Heart left ventricle (tissue), 16 donors: ENCODE measurements at places on chromosomes 6 and 20. TPM values are rescaled to one million over a fixed set of nuclear protein-coding genes. Genes with fewer than 3 reads are reported as not detected.

- DNase-seq, result no peak
Observed at GRCh38 chr20:35942243-35942642, 12.1 kb downstream of the SCAND1 start.

GRCh38 chr6:37311741-37312473 is 41.9 kb upstream of the RNF8 start:
- DNase-seq, result no peak

DNA sequence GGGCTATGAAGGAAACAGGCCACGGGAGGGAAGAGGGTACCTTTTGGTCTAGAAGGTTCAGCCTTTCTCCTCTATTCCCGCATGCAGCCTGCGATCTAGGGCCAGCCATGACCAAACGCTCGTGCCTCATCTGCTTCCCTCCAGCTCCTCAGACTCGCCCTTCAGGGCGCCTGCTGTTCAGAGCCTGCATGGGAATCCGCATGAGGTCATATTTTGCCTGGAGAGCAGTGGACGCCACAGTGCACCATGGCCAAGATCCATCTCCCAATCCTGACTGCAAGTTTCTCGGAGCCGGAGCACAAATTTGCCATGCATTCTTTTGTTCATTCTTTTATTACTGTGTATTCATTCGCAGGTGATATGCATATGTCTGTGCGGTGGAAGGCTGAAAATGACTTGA is 608.1 kb downstream of the QKI start:
- no peak for DNase-seq

- no peak for DNase-seq
Observed at GRCh38 chr6:166419286-166419685, 36.5 kb upstream of the MPC1 start.

DNA sequence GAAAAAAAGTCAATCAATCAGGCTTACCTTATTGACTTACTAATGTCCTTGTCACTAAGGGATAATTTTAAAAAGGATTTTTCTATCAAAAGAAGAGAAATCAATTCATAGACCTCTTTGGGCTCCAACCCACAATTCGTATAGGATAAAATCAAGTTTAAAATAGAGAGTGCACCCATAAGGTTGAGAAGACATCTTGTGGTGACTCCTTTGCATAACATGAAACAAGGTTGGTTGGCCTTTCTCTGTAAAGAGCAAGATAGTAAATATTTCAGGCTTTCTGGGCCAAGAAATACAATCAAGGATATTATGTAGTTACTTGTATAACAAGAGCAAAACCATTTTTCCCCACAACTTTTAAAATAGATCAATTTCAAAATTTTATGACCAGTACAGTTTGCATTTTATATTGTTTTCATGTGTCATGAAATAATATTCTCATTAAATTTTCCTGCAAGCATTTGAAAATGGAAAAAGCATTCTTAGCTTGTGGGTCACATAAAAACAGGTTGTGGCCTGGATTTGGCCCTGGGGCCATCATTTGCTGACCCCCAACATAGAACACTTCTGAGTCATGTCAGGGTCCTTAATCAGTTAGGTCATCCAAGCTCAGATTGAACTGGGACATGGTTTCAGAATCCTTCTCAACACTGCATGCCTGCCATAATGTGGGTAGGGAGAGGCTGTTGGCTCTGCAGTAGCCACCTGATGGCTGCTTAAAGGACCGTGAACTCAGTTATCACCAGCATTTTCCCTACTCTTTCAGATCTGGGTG is 76.7 kb downstream of the MYB start:
- no peak for DNase-seq

GRCh38 chr6:10028222-10028621 is 386.7 kb downstream of the TFAP2A start:
- no peak for DNase-seq

DNA sequence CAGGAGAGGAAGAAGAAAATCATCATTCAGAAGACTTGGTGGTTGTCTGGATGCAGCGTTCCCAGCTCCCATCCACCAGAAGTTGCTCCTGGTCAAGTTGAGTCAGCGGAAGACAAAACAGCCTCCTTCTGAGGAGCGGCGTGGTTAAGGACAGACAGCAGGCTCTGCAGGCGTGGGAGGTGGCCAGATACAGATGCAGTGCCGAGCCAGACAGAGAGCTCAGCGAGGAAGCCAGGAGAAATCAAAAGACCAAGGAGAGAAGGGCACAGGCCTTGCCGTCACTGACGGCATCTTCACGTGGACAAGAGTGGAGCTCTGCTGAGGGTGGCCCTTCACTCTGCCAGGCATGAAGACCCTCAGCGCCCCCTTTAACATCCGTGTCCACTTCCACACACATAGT is 158.5 kb downstream of the THBS2 start:
- DNase-seq, result no peak

Gene OR2H1
- not detected for polyA plus RNA-seq

DNA sequence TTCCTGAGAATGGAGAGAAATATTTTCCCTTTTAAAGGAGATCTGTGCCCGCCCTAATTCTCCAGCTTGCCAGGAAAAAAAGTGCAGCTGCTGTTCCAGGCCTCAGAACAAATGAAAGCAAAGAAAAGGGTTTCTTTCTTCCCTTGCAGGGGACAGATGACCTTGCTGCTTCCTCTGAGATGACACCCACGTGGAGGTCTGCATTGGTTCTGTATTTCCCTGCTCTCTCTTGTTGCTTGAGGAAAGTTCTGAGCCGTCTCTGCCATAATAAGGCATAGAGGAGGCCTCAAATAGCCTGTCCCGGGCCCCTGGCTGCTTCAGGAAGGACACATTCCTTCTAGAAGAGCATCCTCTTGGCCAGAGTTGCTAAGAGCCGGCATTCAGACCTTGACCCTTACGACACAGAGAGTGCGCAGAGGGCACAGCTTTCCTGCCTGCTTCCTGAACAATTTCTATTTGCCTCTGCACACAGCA is 501.8 kb upstream of the SULF2 start:
- no peak for DNase-seq

Gene ALDH5A1
- 3.0 TPM for polyA plus RNA-seq

Gene ACSS2
- polyA plus RNA-seq, result 72.6 TPM
